Activated naive CD4-positive, alpha-beta T cell treated with anti-CD3 and anti-CD28 coated beads for 36 hours (primary cell): ENCODE measurements at places on chromosomes 4 and X.

- DNase-seq = no peak
Observed at GRCh38 chrX:103431316-103431715, 55.0 kb downstream of the BEX3 start.

GRCh38 chr4:106530024-106530361 lies 161.4 kb upstream of the GIMD1 start:
- no peak for DNase-seq

- DNase-seq = no peak
Observed at GRCh38 chr4:4912155-4912554, 52.7 kb downstream of the MSX1 start.

DNA sequence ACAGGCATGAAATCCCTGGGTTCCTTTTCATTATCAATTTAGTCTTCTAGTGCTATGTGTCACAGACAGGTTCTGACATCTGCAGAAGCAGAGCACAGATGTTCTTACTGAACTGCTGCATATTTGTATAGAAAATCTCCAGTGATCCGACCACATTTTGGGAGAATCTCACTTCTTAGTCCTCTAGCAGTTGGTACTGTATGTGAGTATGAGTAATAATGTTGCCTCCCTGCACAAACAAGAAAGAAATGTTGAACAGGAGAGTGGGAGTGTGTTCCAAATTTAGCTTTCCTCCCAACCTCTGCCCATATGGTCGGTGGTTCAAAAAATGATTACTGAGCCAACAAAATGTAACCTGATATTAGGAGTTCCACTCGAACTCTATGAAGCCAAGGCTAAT lies 165.3 kb upstream of the GPC4 start:
- DNase-seq = no peak
